Esophagus squamous epithelium (tissue), 5 donors: ENCODE measurements at places on chromosomes 5 and 9.

DNA sequence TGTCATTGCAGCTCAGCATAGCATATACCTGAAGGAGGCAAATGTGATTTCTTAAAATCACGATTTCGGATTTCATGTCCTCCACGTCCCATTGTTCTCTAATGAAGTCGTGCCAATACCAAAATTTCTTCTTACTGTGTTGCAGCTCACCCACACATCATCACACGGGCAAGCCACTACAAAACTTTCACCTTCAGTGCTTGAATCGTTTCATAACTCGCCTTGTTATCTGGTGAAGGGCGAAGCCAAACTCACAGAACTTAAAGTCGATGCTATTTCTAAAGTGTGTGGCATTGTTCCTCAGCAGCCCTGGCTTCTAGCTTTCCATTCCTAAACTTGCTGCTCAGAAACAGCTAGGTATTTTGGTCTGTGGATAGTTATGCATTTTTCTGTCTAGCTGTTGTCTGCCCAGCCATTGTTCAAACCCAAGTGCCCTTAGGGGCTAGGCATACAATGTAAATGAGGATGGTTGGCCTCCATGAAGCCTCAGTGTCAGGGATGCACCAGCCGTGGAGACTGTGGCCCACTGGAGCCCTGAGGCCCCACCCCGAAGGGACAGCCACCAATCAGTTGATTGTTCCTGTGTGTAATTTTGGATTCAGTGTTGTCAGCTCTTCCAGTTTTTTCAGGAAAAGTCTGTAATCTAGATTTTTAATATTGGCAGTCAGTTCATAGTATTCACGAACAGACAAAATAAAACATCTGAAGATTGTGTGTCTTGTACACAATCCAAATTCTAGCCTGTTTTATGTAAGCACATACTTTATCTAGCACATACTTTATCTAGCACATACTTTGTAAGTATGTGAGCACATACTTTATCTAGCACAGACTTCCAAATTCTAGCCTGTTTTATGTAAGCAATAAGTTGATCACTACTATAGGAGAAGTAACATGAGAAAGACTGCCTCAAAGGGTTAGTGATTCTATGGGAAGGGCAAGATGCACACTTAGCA lies 112.8 kb downstream of the DAPK1 start:
- DNase-seq, result no peak

GRCh38 chr9:98783518-98784226 lies 12.7 kb downstream of the ANKS6 start:
- no peak for DNase-seq

DNA sequence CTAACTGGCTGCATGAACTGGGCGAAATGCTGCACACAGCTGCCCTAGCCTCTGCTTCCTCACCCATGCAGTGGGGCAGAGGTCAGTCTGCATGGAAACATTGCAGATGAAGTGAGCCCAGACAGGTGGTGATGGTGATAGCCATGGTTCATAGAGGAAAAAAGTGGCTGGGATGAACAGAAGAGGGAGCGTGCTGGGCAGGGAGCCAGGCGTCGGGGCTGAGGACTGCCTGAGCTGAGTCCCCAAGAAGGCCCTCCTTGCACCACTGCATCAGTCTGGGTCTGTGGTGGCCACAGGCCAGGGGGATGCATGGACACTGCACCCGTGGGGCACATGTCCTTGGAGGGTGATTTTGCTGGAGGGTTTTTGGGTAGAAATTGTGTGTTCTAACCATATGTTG lies 80.5 kb downstream of the AMBP start:
- no peak for DNase-seq

GRCh38 chr5:96243862-96244261 lies 189.2 kb downstream of the PCSK1 start:
- no peak for DNase-seq

GRCh38 chr5:128236334-128236733 lies 152.8 kb downstream of the SLC12A2 start:
- DNase-seq, result no peak

DNA sequence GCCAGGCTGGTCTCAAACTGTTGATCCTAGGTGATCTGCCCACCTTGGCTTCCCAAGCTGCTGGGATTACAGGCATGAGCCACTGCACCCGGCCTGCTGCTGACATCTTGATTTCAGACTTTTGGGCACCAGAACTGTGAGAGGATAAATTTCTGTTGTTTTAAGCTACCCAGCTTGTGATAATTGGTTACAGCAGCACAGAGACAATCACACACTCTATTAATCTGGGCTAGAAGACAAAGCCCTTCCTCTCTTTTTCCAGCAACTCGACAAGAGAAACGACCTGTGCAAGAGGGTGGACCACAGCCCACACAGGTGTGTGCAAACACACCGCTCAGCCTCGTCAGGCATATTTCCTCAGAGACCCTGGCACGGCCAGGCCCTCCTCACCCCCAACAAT lies 4.5 kb downstream of the ANKRD55 start:
- DNase-seq, result no peak

- no peak for DNase-seq
Measured at GRCh38 chr5:12615141-12615820, 711.0 kb upstream of the CTNND2 start.

DNA sequence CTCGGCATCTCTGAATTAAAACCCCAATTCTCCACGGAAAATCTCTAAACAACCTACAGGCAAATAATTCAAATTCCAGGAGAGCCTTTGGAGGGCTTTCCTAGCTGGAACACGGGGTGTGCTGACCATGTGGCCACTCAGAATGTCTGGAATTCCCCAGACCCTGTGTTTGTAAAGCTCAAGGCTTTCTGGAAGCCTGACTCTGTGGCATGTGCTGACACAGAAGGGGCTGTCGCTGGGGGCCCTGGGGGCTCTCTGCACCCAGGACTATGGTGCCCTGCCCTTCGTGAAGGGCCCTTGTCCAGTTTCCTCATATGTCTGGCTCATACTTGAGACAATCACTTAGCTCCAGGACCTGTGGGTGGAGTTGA lies 29.0 kb upstream of the BOD1 start:
- no peak for DNase-seq

DNA sequence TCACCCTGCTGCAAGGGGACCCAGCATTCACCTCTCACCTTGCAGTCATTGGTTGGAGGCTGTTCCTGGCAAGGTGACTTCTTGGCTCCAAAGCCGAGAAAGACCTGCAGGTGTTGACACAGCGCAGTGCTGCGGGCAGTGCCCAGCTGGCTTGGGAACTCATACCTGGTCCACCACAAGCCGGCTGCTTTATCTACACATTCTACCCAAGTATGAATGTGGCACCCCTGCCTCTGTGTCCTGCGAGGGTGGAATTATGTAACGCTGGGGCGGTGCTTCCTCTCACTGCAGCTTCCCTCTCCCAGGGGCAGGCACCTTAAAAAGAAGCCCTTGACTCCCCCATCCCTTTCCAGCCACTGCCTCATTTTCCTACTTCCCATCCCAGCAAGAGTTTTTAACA lies 2.5 kb upstream of the ZMYND19 start:
- no peak for DNase-seq

DNA sequence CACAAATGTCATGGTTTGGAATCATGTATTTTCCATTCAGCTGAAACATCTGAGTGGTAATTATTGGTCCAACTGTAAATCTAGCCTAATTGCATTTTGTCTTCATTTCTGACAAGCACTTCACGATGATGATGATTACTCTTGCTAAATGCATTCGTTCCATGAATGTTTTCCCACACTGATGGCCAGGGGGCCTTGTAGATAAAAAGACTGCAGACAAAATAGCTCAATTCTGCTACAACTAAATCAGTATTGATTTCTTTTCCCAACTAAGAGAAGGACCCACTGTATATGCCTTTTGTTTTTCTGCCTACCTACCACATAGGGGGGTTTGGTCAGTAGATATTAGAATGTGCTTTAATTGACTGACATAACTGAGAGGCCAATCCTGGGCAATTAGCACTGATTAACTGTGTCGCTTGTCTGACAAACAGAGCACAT lies 1351.3 kb upstream of the NUDT12 start:
- DNase-seq, result no peak

GRCh38 chr9:90975781-90976538 lies 174.3 kb downstream of the SYK start:
- no peak for DNase-seq

GRCh38 chr5:61332851-61333320 lies 828 bp downstream of the ZSWIM6 start:
- DNase-seq, result peak; percentile 18

DNA sequence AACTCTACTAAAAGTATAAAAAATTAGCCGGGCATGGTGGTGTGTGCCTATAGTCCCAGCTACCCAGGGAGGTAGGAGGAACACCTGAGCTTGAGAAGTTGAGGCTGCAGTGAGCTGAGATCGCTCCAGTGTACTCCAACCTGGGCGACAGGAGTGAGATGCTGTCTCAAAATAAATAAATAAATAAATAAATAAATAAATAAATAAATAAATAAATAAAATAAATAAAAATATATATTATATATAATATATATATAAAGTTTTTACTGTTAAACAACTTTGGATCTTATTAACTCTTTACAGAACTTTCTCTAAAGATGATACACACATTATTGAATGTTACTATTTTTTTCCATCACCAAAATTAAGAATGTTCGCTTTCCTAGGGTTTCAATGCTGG lies 38.4 kb downstream of the HMGCR start:
- no peak for DNase-seq

GRCh38 chr9:128705051-128705965 lies 3.0 kb downstream of the PKN3 start:
- no peak for DNase-seq

DNA sequence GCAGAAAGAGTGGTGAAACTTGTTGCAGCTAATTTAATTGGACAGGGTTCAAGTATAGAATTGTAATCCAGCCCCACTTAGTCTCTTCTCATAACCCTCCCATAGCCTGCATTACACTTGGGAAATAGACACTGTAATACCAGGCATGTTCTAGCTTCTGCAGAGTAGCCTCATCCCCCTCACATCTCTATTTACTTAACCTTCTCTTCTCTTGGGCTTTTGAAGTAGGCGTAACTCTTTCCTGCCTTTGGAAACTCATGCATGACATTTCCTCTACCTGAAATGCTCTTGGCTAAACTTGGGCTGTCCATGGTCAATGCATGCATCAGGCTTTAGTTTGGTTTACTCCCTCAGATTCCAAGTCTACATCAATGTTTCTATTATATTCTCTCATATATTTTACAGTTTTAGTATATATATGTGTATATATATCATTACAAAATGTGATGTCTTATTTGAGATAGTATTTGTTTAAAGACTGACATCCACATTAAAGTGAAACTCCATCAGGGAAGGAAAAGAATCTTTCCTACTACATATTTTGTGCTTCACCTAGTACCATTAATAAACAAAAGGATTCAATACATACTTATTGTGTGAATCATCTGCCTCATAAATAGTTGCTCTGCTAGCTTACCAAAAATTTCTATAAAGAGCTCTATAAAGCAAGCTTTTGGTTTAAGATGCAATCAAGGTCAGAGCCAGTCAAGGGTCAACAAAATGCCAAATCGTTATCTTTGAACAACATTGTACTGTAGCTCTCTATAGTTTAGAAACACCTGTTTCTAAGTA lies 1158.0 kb downstream of the MAT2B start:
- DNase-seq, result no peak

- DNase-seq, result no peak
Measured at GRCh38 chr5:31235381-31235780, 41.9 kb downstream of the CDH6 start.

- no peak for DNase-seq
Measured at GRCh38 chr5:108508979-108509378, 127.1 kb upstream of the FBXL17 start.

GRCh38 chr5:72378639-72379289 lies 58.6 kb downstream of the PTCD2 start:
- DNase-seq, result no peak

GRCh38 chr5:458547-459353 lies 15.8 kb downstream of the EXOC3 start:
- DNase-seq, result no peak

DNA sequence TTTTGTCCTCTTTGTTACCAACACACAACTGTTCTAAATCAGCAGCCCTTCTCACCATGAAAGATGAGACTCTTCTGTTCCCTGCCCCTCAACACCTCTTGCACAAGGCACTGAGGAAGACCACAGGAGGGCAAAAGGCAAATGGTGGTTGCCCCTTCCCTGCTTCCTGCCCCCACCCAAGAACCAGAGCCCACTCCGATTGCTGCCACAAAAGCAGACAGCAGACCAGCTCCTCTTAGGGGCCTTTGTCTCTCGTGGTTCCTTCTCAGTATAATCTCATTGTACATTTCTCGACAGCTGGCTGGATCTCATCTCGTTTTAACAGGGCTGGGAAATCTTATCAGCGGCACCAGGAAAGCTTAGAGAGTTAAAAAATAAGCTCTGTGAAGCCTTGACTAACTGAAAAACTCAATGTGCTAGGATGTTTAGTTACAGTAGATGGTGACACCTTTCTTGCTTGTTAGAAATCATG lies 1.1 kb downstream of the MVB12B start:
- no peak for DNase-seq

- DNase-seq, result no peak
Measured at GRCh38 chr5:91487420-91487819, 104.3 kb upstream of the ARRDC3 start.

DNA sequence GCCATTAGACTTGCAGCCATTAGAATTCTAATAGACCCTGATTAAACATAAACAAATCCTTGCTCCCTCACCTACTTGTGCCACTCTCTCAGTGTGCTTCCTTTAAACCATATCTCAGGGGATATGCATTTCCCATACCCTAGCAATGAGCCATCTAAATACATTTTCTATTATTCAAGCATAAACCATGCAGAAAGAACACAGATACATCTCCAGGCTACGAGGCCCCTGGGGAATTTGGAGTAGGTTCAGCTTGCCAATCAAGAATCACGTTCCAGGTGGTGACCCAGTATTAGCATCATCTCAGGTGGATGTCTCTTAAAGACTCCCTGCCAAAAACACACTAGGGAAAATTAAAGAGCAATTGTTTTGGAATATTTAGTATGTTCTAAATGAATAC lies 93.0 kb upstream of the CCL21 start:
- DNase-seq, result no peak

DNA sequence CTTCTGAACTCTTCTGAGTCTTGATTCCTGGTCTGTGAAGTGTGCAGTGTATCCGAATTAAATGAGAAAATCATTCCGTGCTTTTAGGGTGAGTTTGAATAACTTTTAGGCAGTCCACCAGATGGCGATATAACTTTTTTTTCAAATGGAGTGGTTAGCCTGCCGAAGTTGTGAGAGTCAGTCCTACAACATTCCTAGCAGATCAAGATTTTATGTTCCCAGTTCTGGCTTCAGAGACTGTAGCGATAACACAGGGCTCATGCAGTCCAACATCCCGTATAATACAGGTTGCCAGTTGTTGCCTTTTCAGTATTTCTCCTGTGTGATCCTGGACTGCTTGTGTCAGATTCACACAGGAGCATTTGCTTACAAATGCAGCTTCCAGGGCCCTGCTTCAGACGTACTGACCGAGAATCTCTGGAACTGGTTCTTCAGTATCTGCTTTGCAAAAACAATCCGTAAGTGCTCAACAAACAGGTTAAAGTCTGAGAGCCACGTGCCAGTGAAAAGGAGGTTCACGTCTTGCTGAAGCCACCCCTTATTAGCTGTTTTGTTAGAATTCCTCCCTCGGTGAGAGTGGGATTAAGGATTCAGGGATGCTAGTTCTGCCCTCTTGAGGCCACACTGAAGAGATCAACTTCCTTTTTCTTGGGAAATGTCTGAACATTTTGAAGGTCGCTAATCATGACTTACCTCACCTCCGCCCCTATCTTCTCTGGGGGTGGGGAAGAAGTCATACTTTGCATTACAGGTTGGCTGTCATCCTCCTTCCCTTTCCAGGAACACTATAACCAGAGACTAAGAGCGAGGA lies 22.8 kb downstream of the SMIM3 start:
- DNase-seq, result no peak
